ENCODE measurements at places on chromosomes 3 and 15.

GRCh38 chr15:88004399-88004798, 252.1 kb downstream of the NTRK3 start:
- DNase-seq = no peak

- DNase-seq = peak; percentile 12
These were observed 675 bp downstream of the PSMD6 start for GRCh38 chr3:64022451-64023186.

DNA sequence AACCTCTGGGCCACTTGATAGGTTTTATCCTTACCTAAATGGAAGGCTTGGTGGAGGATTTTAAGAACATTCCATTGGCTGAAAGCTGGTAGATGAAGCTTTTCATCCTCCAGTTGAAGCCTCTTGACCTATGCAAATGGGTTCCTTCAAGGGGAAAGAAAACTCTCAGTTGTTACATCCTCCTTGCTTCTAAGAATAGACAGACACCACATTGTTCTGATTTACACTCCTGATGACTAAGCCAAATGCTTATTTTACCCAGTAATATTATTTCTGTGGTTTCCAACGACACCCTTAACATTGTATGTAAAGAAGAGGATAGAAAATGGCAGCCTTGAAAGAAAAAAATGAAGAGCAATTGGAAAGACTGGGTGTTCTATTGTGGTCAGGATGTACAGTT, 480.5 kb downstream of the OTOL1 start:
- DNase-seq = no peak

DNA sequence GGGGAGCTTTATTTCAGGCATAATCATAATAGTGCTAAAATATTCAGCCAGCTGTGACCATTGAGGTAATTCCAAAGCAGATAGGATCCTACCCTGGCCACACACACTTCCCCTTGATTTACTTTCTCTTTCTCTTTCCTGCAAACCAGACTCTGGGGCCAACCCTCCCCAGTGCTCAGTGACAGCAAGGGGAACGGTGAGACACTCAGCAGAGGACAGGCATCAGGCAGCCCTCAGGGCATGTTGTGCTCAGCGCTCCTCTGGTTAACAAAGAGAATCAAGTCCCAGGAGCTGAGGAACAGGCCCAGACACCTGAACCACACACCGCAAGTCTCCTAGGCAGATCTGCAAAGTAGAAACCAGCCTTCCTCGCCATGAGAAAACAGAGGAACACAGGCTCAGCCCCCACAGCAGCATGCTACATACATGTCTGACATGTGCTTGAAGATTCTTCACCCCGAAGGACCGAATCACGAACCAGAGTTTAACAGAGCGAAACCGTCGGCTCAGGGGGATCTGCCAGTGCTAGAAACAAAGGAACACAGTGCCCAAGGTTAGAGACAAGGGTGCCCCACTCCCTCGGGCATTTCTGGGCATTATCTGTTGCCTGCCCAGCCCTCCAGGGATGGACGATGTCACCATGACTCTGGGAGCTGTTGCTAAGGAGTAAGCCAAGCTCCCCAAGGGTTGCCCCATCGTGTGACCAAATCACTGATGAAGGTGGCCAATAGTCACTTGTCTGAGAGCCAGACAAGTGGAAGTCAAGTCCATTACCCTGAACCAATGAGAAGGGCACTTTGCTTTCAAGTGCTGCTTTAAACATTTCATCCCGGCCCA, 17.5 kb downstream of the HDC start:
- peak; percentile 82 for DNase-seq

DNA sequence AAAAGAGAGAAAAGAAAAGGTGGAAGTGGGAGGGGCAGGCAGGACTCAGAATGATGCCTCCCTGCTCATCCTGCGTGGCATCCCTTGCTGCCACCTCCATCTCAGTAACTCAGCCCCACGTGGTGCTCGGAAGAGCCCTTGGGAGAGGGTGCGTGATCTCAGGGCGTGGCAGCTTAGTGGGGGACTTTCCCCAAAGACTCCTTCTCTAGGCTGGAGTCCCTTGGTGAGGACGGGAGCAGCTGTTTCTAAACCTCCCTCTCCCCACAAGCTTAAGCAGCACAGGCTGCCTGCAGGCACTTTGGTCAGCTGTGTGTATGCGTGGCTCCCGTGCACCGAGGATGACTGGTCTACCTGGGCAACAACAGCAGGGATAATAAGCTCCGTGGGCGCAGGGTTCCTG, 7.4 kb upstream of the ANPEP start:
- no peak for DNase-seq

GRCh38 chr3:46965151-46965550, 11.4 kb downstream of the CCDC12 start:
- no peak for DNase-seq

- no peak for DNase-seq
These were observed 53.6 kb upstream of the SNRPA1 start for GRCh38 chr15:101348643-101349042.
